ENCODE measurements at places on chromosomes 5 and 9.

GRCh38 chr9:33440609-33441008, 6.8 kb downstream of the AQP3 start:
- no peak for DNase-seq

- no peak for DNase-seq
Observed at GRCh38 chr9:4495537-4495936, 5.3 kb downstream of the SLC1A1 start.

GRCh38 chr5:173941758-173942401, 47.1 kb upstream of the C5orf47 start:
- no peak for DNase-seq

DNA sequence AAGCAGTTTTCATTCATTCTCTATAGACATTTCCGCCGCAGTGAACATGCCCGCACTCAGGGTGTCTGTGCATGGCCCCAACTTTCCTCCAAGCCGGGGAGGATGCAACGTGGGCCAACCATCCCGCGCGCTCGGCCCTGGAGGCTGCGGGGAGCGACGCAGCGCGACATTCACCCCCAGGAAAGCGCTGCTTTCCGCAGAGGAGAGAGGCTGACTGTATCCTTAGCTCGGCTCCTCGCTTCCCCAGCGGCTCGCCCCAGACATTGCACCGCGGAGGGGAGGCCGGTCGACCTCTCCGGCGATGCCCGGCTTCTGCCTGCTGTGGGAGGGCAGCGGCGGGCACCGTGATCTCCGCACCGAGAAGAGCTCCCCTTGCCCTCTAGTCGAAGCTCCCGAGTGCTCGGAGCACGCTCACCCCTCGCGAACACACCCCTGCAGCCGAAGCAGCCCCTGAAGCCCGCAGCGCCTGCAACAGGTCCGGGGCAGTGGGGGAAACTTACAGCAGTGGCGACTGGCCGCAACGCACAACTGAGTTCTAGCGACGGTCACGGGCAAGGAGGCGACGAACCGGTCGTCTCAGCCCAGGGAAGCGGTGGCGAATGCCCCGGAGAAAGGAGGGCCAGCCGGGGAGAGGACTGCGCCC, 600 bp downstream of the ENC1 start:
- DNase-seq, result peak; percentile 62

- DNase-seq, result no peak
Observed at GRCh38 chr5:33235304-33235703, 205.5 kb upstream of the TARS1 start.

DNA sequence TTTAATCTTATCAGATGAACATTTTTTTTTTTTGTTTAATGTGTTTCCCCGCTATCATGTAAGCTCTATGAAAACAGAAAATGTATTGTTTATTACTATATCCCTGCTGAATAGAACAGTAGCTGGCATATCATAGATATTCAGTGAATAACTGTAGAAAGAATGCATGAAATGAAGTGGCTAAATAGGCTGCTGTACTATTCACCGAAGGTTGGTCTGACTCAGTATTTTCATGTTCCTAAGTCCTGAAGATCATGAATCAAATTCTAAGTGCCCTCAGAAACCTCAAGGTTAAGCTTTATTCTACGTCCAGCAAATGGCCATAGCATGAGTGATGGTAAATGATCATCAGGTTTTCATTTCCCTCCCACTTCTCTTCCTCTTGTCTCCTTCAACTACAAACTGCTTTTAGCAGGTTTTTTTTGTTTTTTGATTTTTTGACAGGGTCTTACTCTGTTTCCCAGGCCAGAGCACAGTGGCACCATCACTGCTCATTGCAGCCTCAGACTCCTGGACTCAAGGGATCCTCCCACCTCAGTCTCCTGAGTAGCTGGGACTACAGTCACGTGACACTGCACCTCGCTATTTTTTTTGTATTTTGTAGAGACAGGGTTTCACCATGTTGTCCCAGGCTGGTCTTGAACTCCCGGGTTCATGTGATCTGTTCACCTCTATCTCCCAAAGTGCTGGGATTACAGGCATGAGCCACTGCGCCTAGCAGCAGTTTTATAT, 19.1 kb upstream of the ZFAND5 start:
- no peak for DNase-seq

- no peak for DNase-seq
Observed at GRCh38 chr5:107864793-107865192, 194.1 kb upstream of the EFNA5 start.

- no peak for DNase-seq
Observed at GRCh38 chr5:51208296-51208695, 175.0 kb upstream of the ISL1 start.

- DNase-seq, result no peak
Observed at GRCh38 chr9:127980060-127980705, 606 bp downstream of the EEIG1 start.

GRCh38 chr9:69497816-69498215, 172.8 kb downstream of the ENTREP1 start:
- DNase-seq, result no peak

- no peak for DNase-seq
Observed at GRCh38 chr5:68087866-68088265, 127.7 kb upstream of the PIK3R1 start.

GRCh38 chr5:61496860-61497259, 164.8 kb downstream of the ZSWIM6 start:
- no peak for DNase-seq

DNA sequence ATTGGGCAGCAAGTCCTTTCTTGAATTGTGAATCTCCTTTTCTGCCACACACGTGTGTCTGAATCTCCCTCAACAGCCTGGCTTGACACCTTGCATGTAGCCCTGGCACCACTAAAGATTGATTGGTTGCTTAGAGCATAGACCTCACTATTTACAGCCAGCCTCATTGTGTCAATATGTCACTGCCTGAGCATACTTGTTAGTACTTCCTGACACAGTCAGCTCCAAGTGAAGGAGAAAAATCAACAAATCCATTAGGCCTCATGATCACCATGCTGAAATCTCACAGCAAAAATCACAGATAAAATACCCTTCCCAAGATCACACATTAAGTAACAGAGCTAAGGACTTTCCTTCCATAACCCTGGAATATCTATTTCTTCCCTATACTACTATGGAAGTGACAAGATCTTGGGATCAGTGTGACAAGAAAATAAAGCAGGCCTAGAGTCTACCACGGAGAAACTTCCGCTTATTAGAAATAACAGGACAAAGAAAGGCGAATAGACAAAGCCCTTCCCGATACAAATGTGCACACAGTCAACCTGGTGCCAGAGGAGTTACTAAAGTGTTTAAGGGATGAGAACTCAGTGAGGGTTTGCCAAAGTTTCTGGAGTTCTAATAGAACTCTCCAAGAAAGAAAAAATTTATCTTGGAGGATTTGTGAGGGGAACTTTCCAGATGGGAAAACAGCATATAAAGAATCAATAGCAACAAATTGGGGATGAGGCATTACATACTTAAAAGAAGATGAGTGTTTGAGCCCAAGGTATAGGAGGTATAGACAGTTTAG, 5.6 kb upstream of the ARL15 start:
- DNase-seq, result no peak

DNA sequence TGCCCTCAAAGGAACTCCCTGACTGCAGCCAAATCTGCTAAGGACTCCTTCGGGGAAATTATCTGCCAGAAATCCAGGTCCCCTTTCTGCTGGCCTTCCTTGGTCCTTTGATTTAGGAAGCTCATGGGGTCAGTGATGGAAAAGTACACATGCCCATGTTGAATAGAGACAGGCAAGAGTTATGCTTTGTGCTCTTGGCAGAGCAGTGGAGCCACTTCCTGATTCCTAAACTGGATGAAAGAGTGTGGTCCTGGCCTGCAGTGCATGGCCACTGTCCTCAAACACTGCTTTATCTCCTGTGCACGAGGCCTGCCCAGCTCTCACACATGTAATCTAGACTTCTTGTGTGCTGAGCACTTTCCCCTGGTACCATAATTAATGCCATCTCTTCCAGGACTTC, 2.0 kb upstream of the EBF1 start:
- no peak for DNase-seq

DNA sequence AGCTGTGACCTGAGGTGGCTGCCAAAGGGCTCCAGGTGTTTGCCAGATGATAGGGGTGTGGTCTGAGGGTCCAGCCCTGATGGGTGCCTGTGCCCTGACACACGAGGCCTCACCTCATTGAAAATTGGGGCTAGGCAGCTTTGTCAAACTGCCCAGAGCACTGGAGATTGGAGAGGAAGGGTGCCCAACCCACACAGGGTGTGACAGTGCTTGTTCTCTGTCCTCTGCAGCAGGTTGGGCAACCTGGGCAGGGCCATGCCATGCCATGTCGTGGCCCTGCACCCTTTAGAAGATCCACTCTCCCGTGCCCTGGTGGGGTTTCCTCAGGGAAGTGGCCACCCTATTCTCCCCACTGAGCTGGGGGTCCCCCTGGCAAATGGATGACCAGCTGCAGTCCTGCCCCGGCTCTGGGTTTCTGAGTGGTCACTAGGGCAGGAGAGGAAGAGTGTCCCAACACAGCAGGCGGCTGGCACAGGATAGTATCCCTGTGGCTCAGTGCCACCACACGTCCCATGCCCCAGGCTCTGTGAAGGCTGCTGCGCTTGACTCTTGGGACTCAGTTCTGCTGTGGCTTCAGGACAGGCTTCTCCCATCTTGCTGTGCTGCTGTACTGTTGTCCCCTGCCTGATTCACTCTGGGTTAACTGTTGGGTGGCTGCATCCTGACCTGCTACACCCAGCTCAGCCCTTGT, 100.8 kb upstream of the PITX1 start:
- no peak for DNase-seq

GRCh38 chr5:142697356-142698255, 11.7 kb upstream of the FGF1 start:
- DNase-seq, result no peak

DNA sequence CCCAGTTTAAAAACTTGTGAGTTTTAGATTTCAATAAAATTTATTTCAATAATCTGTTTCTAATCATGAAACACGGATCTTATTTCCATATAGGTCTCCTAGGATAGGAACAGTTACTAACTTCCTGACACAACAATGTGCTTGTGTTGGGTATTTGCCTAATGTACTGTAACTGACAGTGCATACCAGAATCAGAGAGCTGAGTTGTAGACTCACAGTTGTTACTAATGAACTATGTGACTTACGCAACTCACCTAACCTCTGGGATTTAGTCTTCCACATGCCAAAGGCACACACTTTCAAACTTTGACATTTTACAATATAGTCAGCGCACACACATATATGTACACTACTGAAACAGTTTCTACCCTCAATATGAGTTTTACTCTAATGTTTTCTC, 77.7 kb downstream of the HOMER1 start:
- no peak for DNase-seq

GRCh38 chr9:13424204-13424603, 144.7 kb upstream of the MPDZ start:
- DNase-seq, result no peak

GRCh38 chr5:135379046-135379654, 19.9 kb downstream of the MACROH2A1 start:
- no peak for DNase-seq

GRCh38 chr5:132592521-132592920, 35.7 kb downstream of the RAD50 start:
- no peak for DNase-seq

DNA sequence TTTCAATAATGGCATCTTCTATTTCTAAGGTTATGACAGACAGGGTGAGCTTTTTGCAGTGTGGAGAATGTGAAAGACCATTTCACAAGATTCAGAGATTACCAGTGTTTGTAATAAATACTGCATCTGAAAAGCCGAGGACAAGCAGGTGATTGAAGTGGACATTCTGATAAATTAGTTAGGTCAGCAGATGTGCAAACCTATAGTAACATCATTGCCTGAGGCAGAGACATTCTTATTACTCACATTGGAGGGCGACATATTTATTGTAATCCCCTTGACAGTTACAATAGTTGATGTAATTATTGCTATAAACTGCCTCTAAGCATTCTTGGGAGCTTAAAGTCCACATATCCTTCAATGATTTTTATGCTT, 3.3 kb downstream of the RASGRF2 start:
- DNase-seq, result no peak

DNA sequence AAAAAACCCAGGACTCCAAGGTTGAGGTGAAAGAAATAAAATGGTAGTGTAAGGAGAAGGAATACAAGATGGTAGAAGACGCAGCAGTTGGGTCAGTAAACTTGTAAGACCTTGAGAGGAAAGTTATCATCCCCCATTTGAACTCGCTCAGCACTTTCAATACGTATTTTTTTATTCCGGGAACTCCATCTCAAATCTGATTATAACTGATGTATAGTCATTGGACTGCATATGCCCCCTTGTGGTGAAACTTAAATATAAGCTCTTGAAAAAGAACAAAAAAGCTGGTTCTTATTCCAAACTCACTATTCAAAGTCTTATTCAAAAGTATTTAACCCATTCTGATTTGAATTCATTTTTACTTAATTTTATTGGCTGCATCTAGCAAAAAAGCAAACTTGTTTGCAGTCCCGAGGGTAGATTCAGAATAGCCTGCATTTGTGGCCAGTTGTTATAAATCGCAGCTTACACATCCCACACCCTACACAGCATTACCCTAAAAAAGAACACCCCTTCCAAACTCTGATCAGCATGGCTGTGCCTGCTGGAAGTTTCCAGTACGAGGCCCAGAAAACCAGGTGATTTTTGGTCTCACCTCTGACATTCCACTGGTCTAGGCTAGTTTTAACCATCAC, 118.0 kb downstream of the ESM1 start:
- no peak for DNase-seq
